ENCODE measurements at places on chromosomes 16 and 17.

GRCh38 chr17:36721560-36722120, 120.3 kb downstream of the MRM1 start:
- DNase-seq = no peak

DNA sequence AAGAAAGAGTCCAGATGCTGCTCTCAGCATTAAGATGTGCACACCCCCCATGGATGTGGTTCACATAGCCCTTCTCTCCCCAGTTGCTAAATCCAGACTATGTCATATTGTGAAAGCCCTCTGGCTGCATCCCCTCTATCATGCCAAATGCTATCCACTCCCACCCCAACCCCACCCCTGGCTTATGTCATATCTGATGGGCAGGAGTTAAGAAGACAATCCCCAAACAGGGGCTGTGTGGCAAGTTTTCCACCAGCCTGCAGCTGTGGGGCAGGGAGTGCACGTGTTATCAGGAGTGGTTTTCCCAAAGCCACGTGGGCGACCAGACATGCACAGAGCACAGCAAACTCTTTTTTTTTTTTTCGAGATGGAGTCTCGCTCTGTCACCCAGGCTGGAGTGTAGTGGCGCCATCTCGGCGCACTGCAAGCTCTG, 10.0 kb downstream of the FAM117A start:
- DNase-seq = no peak

GRCh38 chr17:11885051-11885450, 112.2 kb downstream of the ZNF18 start:
- no peak for DNase-seq

- no peak for DNase-seq
These were observed 283.9 kb upstream of the EEF2KMT start for GRCh38 chr16:5381481-5381880.

DNA sequence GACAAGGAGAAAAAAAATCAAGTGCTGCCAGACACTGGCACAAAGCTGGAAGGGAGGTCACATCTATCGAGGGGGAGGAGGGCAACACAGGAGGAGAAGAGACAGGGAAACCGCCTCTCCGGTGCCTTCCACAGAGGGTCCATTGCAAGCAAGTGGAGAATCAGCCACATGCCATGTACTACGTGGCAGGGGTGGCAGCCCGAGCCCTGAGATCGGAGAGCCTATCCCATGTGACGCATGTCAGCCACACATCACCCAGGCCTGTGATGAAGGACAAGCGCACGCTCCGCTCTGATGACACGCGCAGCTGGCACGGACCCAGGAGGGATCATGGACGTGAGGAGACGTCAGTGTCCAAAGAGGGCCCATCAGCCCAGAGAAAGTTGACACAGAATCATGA, 30.1 kb downstream of the ADCY9 start:
- no peak for DNase-seq

GRCh38 chr16:88596483-88596882, 26.3 kb downstream of the ZC3H18 start:
- DNase-seq = no peak

DNA sequence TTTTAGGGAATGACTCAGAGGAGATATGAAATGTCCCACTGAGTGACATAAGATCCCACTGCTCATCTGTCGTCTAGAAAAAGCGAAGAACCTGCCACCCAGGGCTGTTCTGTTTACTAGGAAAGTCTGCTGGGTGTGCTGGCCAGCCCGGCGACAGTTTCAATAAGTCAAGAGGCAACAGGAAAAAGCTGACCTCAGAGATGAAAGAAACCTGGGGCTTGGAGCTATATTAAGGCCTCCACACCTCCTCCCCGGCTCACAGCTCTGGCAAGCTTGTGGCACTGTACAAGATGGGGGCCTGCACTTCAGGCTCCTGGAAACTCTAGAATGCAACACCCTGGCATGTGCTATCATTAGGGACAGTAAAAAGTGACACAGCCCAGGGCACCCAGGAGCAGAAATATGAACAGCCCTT, 10.6 kb downstream of the ZFHX3 start:
- DNase-seq = no peak

DNA sequence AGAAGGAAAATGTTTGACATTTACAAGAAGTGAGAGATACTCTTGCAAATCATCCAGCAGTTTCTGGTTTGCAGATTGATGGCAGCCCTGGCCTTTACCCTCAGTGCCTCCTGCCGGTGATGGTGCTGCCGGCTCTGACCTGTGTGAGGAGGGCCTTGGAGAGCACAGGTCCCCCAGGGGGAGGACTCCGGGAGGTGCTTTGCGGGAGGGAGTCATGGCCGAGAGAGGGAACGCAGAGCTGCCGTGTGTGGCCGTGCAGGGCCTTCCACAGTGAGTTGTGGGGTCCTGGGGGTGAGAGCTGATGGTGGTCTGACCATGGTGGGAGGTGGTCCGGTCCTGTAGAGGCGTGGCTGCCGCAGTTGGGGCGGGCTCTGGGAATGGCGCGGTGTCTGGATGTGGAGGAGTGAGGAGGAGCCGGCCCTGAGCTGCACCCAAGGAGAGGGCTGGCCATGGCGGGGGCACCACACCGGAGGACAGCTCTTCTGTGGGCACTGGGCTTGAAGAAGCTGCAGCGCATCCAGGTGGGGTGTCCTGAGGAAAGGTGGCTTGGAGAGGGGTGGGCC, 28.0 kb upstream of the ZNF750 start:
- no peak for DNase-seq

DNA sequence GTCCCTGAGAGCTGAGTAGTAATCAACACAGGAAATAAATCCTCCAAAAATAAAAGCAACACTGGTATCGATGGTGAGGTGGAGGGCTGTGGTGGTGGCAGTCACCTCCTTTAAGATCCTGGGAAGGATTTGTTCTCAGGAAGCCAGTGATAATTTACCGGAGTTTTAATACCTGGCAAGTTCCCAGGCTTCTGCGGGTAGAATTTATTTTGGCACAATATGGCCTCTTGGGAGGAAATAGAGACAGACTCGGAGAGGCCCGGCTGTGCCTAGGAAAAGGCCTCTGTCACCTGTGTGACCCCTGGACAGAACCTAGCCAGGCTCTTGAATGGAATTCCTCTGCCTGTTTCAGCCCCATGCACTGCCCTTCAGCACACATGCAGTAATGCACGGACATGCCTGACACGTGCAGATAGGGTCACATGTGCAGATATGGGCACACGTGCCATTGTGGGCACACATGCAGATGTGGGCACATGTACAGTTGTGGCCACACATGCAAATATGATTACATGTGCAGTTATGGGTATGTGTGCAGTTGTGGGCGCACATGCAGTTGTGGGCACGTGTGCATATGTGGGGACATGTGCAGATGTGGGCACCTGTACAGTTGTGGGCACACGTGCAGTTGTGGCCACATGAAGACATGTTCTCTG, 33.5 kb downstream of the MGAT5B start:
- DNase-seq = no peak

DNA sequence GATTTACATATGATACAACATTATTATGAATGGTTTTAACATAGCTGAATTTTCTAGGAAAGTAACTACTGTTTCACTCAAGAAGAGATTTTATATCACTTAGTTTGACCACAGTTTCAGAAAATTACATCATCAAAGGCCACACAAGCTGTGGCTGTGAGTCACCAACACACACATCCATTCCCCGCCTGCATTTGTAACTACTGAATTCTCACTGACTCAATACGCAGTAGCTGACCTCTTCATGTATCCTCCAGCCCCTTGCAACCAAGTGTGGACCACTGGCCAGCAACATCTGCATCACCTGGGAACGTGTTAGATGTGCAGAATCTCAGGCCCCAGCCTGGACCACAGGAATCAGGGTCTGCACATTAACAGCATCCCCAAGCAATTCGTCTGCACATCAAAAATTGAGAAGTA, 197.6 kb downstream of the XYLT1 start:
- no peak for DNase-seq

DNA sequence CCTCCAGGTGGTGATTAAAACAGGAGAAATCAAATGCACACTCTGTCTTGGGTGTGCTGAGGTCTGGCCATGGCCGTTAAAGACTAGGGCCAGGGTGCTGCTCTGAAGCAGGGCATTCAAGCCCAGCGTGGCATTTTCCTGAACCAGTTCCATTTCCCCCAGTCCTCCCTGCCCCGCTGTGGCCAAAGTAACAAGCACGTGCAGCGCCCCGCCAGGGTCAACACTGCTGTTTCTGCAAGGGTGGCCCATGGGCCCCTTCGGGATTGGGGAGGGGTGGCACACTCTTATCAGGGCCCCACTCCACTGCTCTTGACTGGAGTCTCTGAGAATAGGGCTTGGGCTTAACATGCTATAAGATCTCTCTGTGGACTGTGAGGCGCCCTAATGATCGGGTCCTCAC, 72.9 kb downstream of the IL21R start:
- DNase-seq = no peak

DNA sequence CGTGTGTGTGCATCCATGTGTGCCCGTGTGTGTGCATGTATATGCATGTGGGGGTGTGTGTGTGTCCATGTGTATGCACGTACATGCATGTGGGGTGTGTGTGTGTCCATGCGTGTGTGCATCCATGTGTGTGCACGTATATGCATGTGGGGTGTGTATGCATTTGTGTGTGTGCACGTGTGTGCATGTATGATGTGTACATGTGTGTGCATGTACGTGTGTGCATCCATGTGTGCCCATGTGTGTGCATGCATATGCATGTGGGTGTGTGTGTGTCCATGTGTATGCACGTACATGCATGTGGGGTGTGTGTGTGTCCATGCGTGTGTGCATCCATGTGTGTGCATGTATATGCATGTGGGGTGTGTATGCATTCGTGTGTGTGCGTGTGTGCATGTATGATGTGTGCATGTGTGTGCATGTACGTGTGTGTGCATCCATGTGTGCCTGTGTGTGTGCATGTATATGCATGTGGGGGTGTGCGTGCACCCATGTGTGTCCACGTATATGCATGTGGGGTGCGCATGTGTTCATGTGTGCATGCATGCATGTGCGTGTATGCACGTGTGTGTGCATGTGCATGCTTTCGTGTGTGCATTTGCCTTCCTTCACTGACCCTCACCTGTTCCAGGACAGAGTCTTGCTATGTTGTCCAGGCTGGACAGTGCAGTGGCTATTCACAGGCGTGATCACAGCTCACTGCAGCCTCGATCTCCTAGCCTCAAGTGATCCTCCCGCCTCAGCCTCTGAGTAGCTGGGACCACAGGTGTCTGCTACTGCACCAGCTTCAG, 129.6 kb upstream of the TNRC6C start:
- no peak for DNase-seq

DNA sequence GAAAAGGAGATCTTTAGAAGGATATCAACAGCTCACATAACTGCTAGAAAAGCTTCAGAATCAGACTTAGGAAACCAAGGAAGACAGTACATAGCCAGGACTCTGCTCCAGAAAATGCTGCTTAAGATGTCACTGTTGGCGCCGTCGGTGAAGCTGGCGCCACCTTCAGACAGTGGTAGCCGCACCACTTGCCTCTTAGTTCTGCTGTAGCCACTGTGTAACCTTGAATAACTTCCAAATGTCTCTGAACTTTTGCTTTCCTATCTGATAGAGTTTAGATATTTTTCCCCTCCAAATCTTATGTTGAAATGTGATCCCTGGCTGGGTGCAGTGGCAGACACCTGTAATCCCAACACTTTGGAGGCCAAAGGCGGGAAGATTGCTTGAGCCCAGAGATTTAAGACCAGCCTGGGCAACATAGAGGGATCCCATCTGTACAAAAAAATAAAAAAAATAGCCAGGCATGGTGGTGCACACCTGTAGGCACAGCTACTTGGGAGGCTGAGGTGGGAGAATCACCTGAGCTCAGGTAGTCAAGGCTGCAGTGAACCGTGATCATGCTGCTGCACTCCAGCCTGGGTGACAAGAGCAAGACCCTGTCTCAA, 6.3 kb upstream of the USP31 start:
- DNase-seq = no peak

DNA sequence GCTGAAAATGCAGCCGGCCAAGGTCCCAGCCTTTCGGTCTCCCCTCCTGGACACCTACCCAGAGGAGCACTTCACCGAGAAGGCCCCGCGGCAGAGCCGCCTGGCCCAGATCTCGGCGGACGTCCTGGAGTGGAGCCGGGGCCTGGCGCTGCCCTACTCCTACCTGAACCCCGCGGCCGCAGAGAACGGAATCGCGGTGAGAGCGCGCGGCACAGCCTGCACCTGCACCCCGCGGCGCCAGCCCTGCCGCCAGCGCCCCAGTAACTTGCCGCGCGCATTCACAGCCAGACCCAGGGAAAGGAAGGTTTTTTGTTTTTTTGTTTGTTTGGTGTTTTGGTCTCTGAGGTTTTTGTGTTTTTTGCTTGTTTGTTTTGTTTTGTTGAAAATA, 15.2 kb downstream of the ALOX12B start:
- DNase-seq = no peak

GRCh38 chr16:879461-879861, 78.9 kb upstream of the GNG13 start:
- DNase-seq = no peak
